HS-5 (cell line): ENCODE measurements at places on chromosomes 12 and 14.
A peak's percentile ranks its signal among the peaks of the same experiment; 100 is the strongest.

DNA sequence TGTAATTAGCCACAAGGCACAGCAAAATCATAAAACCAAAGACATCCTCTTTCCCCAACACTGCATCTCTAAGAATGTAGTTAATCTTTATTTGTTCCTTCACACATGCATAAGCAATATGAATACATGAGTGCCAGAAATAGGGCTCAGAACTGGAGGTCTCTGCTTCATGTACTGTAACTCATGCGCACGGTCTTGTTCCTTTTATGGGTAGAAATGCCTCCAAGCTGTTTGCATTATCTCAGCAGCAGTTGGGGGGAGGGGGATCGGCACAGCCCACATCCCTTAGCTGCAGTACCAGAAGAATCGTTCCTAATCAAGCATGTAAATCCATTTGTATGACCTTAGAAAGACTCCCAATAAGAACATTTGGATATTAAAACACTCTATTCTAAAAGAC lies 20.0 kb downstream of the RHOJ start:
- DNase-seq = no peak

DNA sequence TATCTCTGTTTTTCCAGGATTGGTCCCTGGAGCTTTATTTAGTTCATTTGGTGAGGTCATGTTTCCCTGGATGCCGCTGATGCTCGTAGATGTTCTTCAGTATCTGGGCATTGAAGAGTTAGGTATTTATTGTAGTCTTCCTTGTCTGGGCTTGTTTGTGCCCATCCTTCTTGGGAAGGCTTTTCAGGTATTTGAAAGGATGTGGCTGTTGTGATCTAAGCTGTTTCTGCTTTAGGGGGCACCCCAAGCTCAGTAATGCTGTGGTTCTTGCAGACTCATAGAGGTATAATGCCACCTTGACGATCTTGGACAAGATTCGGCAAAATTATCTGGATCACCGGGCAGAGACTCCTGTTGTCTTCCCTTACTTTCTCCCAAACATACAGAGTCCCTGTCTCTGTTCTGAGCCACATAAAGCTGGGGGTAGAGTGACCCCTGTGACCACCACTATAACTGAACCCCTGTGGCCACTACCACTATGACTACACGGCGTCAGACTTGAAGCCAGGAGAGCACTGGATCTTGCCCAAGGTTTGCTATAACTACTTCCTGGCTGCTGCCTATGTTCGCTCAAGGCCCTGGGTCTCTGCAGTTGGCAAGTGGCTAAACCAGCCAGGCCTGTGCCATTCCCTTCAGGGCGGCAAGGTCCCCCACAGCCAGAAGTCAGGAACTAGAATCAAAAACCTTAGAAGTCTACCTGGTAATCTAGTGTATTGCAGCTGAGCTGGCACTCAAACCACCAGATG lies 40.9 kb downstream of the FGD4 start:
- no peak for DNase-seq

DNA sequence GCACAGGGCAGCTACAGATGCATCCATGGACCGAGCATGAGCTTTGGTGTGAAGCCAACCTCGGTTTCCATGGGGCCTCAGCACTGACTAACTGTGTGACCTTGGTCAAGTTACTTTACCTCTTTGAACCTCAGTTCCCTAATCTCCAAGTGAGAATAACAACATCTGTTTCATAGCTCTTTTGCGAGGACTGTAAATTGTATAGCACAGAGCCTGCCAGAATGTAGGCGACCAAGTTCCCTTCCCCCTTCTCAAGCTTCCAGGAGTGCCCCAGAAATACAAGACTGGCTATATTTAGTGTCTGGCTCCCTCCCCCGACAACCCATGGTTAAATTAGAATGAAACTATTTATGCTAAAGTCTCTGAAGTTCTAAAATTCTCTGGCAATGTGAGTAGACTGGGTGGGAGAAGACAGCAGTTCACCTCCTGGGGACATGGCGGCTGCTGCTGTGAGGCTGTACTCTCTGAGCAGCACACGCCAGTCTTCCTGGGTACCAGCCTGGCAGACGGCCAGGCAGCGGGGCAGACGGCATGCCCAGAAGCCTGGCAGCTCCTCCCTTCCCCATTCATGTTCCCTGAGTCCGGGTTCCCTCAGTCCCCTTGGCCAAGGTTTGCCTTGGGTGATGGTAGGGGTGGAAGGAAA lies 22.0 kb upstream of the TMED10 start:
- no peak for DNase-seq

DNA sequence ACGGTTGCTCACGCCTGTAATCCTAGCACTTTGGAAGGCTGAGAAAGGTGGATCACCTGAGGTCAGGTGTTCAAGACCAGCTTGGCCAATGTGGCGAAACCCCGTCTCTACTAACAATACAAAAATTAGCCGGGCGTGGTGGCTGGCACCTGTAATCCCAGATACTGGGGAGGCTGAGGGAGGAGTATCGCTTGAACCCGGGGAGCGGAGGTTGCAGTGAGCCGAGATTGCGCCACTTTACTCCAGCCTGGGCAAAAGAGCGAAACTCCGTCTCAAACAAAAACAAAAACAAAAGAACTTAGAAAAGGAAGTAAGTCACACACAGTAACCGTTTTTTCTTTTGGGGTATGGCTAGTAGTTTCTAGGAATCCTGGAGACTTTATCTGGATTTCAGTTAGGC lies 1.7 kb upstream of the PALS1 start:
- no peak for DNase-seq

GRCh38 chr14:95237958-95238340 lies 80.6 kb upstream of the DICER1 start:
- no peak for DNase-seq

DNA sequence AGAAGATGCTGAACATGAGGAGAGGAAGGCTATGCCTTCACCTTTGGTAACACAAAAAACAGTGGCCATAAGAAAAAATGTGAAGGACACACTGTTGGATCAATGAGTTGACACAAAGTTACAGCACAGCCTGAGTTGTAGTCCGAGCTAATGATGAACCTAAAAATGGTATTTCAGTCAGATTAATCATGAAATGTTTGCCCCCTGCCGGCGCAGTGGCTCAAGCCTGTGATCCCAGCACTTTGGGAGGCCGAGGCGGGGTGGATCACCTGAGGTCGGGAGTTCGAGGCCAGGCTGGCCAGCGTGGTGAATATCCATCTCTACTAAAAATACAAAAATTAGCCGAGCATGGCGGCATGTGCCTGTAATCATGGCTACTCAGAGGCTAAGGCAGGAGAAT lies 1.3 kb upstream of the CAPRIN2 start:
- no peak for DNase-seq

GRCh38 chr12:12502815-12503151 lies 59.9 kb downstream of the DUSP16 start:
- no peak for DNase-seq

GRCh38 chr12:130111965-130112496 lies 50.2 kb upstream of the FZD10 start:
- no peak for DNase-seq

DNA sequence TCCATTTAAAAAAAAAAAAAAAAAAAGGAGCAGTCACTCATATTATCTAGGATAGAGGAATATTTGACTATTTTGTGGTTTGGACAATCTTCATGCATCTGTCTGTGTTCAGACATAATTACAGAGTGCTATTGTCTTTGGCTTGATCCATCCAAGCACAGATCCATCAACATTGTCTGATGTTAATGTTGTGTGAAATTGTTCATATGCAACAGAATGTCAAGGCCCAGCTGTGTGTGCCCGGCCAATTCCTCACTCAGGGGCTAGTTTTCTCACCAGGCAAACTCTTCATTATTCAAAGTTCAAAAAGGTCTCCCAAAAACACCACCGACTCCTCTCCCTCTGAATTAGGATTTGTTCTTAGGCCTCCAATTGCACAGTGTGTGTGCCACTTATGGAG lies 324.9 kb upstream of the TMTC1 start:
- DNase-seq = no peak

DNA sequence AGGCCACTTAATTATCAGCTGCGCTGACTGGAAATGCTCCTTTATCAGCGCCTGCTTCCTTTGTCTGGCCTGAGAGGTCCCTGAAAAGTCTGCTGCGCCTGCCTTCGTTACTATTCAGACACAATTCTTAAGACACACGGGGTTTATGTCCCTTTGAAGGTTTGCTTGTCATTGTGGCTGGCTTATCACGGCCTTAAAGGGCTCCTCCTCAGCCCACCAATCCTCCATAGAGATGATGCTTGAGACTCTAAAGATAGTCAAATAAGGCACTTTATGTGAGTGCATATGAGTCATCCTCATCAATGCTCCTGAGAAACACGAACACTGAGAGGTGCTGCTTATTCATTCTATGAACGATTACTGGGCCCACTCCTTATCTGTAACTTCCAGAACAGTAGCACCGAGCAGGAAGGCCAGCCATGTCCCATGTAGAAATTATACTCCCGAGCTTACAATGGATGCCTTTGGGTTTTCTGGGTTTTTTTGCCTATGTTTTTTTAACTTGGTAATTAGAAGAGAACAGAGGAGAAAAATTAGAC lies 1268.2 kb upstream of the TMEM132C start:
- DNase-seq = no peak

GRCh38 chr12:66860752-66861750 lies 182.2 kb upstream of the GRIP1 start:
- DNase-seq = peak; percentile 25
